ENCODE measurements at places on chromosomes 4 and X.

DNA sequence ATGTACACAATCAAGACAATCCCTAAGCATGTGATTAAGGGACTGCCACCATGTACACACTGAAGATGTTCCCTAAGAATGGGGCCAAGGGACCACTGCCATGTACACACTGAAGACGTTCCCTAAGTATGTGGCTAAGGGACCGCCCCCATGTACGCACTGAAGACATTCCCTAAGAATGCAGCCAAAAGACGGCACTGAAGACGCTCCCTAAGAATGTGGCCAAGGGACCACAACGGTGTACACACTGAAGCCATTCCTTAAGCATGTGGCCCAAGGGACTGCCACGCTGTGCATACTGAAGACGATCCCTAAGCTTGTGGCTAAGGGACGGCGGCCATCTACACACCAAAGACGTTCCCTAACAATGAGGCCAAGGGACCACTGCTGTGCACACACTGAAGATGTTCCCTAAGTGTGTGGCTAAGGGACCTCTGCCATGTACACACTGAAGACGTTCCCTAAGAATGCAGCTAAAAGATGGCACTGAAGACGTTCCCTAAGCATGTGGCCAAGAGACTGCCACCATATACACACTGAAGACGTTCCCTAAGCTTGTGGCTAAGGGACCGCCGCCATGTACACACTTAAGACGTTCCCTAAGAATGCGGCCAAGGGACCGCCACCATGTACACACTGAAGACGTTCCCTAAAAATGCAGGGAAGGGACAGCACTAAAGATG is 26.4 kb downstream of the DHRSX start:
- DNase-seq, result no peak

- DNase-seq, result no peak
Measured at GRCh38 chr4:120685756-120686278, 236.7 kb downstream of the PRDM5 start.

GRCh38 chr4:3128058-3128457 is 53.6 kb downstream of the HTT start:
- DNase-seq, result no peak

- no peak for DNase-seq
Measured at GRCh38 chr4:119525771-119526712, 102.6 kb downstream of the PDE5A start.

DNA sequence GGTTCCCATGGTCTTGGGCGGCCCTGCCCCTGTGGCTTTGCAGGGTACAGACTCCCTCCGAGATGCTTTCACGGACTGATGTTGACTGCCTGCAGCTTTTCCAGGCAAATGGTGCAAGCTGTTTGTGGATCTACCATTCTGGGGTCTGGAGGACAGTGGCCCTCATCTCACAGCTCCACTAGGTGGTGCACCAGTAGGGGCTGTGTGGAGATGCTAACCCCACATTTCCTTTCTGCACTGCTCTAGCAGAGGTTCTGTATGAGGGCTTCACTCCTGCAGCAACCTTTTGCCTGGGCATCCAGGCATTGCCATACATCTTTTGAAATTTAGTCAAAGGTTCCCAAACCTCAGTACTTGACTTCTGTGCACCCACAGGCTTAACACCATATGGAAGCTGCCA is 176.1 kb downstream of the DCAF12L1 start:
- no peak for DNase-seq

DNA sequence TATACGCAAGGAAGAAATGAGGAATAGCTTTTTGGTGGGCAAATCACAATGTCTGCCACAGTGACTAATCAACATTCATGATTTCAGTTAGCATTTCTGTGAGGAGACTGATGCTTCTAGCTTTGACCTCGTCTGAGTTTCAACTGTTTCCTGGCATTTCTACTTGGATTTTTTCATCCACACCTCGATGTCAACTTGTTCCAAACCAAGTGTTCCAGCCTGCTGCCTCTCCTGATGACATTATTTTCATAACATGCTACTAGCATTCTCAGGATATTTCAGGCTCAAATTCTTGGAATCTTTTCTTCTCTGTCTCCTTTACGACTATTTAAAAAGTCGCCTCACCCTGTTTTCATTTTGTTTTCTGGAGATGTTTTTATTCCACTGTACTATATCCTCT is 90.3 kb upstream of the TEX13D start:
- no peak for DNase-seq

- DNase-seq, result no peak
Measured at GRCh38 chrX:150625875-150626274, 57.5 kb downstream of the MTM1 start.

- DNase-seq, result no peak
Measured at GRCh38 chr4:14902342-14902741, 99.9 kb upstream of the CPEB2 start.

DNA sequence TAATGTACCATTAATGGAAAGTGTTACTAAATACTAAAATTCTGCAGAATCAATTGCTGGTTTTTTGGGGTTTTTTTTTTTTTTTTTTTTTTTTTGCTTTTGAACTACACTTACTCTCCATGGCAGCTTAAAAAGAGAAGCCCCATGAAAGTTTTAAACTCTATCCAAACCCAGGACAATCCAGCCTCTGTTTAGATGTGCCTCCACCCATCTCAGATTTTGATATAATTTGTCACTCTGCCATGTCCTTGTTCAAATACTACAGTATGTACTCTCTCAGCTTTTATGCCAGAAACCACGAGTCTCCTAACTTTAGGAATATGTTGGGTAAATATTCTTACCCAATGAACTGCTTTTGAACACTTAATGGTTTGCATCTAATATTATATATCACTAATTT is 84.2 kb downstream of the COL25A1 start:
- no peak for DNase-seq

DNA sequence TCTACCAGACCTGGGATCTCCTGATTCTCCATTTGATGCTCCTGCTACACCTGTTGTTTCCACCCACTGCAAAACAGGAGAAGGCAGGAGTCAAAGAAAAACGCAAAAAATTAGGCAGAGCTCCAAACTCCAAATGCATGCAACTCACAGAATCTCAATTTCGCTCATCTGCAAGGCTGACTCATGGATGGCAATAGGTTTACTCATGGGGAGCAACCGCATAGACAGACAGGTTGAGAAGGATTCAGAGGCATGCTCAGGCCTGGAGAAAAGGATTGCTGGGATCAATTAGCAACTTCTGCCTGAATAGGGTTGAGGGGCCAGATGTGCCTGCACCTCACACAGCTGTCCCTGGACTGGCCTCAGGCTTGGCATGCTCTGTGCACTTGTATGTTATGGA is 231.0 kb downstream of the LDB2 start:
- DNase-seq, result no peak

DNA sequence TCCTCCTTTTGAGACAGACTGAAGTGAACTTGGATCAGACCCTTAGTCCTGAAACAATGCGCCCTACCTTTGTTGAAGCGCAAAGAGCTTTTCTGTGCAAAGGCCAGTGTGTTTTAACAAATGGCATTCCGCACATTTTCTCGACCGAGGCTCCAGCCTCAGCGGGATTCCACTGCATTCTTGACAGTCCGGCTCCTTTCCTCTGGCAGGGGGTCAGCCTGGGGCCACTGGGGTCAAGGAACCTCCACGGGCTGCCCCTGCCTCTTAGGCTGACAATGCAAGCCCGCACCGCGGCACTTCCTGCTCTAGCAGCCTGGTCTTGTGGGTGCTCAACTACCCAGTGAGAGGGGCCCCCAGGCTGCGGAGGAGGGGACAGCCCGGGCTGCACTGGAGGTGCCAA is 47.2 kb upstream of the TFDP3 start:
- no peak for DNase-seq

DNA sequence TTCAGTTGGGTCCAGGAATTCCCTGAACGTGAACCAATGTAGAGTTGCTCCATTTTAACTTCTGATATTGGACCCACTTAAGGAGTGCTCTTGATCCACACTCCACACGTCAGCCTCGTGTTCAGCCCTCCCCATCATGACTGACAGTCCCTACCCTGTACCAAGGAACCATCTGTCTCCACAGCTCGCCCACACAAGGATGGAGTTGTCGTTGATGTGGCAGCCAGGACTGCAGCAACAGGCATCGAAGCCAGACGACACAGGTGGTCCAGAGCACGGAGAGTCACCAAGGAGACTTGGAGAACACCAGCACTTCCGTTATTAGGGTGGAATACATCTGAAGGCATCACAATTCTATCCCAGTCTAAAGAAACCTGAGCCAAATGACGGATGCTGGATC is 472.1 kb upstream of the NR3C2 start:
- DNase-seq, result no peak

DNA sequence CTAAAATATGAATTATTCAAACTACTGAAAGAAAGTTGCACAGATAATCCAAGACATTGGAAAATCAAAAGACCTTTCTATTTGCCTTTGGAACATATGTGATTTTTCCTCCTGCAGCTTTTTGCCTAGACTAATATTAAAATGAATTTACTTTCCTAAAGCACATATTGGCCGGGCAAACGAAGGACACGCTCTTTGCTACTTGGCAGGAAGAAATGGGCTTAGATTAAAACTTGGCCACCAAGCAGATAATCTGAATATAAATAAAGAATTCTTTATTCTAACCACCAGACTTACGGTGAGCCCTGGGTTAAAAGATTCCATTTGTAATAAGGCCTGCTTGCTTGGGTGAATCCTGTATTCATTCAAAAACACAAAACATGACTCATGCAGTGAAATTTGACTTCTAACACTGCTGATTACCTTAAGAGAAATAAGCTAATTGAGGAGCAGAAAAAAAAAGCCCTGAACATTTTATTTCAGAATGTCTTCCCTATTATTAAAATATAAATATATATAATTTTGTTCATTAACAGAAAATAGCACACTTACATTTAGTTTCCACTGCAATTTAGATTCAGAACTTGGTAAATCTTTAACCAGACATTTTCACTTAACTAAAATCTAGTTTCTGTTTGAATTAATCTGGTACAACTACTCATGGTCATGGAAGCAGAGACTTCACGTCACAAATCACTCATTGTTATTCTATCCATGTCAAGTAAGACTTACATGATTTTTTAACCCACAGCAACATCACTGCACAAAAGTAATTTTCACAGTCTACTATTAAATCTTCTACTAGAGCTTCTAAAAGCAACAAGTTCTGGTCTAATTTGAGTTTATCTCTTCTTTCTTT is 116.1 kb upstream of the PLAC1 start:
- DNase-seq, result no peak

- no peak for DNase-seq
Measured at GRCh38 chrX:37405956-37406355, 56.8 kb downstream of the PRRG1 start.

GRCh38 chrX:146433771-146434170 is 375.8 kb upstream of the CXorf51B start:
- DNase-seq, result no peak
